ENCODE measurements at places on chromosomes 3 and 15. TPM values are rescaled to one million over a fixed set of nuclear protein-coding genes. Genes with fewer than 3 reads are reported as not detected.

The TRIM71 gene
- 2.9 TPM for total RNA-seq

The ZNF660 gene
- 11.8 TPM for total RNA-seq

The CCDC191 gene
- total RNA-seq: 4.1 TPM

The REC114 gene
- not detected for total RNA-seq

The CDHR4 gene
- not detected for total RNA-seq

The SERPINI1 gene
- total RNA-seq: 85.6 TPM

The GNB5 gene
- 34.2 TPM for total RNA-seq

DNA sequence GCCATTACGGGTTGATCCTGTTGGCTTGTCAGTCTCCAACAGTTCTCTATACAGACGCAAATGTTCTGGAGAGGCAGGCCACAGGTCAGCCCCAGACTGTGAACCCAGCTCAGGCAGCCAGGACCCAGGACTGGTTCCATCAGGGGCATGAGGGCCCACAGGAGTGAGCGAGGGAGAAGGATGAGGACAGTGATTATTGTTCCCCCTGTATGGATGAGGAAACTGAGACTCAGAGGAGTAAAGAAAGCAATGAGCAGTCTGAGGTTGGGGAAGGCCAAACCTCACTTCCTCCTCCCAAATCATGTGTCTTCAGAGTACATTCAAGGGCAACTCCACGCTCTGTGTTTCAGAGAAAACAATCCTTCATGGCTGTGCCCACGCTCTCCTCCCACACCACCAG lies 121.9 kb downstream of the RPLP1 start:
- no peak for DNase-seq

DNA sequence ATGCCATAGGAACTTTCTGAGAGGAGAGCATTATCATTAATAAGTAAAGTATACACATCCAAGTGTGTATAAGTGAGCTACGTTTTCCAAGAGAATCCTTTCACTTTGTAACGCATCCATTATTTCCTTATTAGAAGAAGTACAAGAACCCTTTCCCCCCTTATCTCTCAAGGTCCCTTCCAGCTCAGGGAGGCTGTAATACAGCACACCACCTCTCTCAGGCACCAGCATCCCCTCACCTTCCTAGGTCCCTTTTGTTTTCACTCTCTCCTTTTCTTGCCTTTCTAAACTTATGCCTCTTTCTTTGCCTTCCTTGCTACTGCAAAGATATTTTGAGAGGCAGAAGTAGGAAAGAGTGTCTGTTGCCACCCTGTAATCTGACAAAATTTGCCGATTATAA lies 446.0 kb downstream of the GRM7 start:
- no peak for DNase-seq

- no peak for DNase-seq
Observed at GRCh38 chr3:111829023-111829422, 30.0 kb upstream of the PHLDB2 start.

DNA sequence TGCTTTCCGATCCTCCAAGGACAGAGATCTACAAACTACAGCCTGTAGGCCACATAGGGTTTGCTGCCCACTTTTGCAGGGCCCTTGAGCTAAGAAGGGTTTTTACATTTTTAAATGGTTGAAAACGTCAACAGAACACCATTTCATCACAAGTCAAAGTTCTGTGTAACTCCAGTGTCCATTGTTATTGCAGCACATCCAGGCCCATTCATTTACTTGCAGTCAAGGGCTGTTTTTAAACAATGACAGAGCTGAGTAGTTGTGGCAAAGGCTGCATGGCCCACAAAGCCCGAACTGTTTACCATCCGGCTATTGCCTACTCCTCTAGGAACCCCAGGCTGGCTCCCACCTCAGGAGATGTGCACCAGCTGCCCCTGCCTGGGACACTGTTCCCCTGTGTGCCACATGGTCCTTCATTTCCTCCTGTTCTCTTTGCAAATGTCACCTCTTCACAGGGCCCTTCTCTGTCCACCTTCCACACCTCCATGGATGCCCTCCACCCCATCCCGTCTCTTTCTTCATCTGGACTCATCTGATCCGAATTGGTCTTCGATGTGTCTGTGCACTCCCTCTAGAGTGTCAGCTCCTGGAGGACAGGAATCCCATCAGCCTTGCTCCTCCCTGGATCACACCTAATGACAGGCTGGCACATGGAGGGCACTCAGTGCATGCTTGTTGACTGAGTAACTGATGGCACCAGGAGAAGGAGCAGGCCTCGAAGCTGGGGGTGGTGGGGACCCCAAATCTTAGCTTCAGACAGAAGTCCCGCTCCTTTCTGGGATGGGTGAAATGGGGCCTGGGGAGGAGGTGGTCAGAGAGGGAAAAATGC lies 69.5 kb upstream of the IQSEC1 start:
- DNase-seq: no peak

DNA sequence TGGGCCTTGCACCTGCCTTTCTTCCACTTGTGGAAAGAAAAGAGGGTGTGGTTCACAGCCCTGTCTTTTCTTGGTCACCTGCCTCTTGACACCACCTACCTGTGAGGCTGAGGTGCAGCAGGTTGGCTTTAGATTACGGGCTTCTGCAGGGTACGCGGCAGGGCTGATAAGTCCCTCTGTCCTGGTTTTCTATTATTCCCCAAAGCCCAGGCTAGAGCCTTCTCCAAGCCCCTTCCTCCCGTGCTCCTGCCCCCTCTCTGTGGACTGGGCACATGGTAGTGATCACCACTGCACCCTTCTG lies 44.8 kb upstream of the HACD2 start:
- no peak for DNase-seq

- DNase-seq: no peak
Observed at GRCh38 chr15:71335591-71335990, 220.3 kb downstream of the THSD4 start.

DNA sequence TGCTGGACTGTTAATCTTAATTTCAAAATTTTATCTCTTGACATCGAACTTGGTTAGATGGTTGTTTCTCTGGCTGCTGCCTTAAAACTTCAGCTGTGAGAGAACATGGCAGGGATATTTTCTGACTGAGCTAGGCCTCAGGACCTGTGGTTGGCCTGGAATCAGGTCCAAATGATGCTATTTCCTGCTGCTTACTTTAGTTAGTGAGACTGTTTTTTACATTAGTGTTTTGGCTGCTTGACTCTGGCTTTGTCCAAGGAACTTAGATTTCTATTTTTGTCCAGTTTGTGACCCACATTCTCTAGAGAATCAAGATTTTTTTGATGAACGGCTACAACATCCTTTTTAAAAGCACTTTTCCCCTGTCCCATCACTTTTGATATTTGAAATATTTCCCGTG lies 497.9 kb upstream of the SGO1 start:
- DNase-seq: no peak

DNA sequence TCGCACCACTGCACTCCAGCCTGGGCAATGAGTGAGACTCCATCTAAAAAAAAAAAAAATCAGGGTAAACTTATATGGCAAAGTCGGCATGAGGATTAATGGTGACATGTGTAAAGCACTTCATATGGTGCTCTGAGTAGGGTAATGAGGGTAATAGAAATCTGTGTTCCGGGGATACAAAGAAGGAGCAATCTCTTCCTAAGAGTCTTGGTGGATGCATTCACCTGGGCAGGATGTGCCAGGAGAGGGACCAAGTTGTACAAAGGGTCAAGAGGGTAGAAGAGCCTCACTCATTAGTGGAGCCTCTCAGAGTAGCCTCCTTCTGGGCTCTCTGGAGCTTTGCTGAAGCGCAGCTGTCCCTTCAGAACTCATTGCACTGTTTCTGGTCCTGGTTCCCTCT lies 9.3 kb upstream of the CX3CR1 start:
- DNase-seq: no peak

- DNase-seq: no peak
Observed at GRCh38 chr3:141777957-141778813, 15.0 kb downstream of the GRK7 start.

- no peak for DNase-seq
Observed at GRCh38 chr15:60910202-60910601, 318.9 kb downstream of the RORA start.
